ENCODE measurements at places on chromosomes 6 and 20.

DNA sequence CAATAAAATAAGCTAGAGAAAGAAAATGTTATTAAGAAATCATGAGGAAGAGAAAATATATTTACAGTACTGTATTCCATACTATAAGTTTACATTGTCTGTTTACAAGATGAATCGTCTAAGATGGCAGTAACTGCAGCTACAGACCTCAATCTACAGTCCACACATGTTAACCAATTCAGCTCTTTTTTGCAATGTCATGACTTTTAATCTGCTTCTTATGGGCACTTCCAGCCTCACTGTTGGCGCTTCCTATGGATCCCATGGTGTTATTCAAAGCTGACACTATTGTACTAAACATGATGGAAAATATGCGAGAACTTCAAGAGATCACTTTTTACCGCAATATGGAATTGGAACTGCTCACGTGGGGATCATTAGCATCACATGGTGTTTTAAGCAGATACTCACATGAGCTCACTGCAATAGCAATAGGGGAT lies 451.5 kb upstream of the CITED2 start:
- DNase-seq, result no peak

GRCh38 chr20:49712996-49713752 lies 504 bp downstream of the B4GALT5 start:
- no peak for DNase-seq

DNA sequence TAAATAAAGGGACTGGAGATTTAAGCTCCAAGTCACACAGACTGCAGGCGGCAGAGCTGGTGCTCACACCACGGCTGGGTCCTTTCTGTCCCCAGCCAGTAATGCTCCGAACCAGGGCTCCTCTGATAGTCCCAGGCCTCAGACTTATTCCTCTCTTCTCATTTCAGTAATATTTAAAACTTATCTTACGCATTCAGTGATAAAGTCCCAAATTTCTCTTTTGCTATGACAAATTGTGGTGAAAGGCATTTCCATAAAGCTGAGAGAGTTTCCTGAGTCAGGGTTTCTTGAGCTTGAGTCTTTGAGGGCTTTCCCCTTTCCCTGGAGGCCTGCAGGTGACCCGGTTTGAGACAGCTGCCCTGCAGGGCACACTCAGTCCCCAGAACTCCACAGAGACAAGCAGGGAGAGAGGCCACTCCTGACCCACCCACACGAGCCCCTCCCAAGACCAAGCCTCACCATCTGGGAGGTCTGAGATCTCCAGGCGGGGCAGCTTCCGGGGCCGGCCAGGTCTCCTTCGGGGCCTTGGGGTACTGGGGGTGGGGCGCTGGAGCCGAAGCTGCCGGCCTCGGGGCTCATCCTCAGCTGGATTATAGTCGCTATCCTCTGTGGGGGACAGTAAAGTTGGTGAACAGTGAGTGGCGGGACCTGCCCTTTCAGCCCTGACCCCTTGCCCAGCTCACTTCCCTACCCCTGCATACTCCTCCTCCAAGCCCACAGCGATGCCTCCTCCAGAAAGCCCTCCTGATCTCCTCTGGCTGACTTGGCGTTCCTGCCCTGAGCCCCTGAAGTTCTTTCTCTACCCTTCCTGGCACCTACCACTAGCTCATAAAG lies 6.6 kb downstream of the ZNF335 start:
- DNase-seq, result no peak

DNA sequence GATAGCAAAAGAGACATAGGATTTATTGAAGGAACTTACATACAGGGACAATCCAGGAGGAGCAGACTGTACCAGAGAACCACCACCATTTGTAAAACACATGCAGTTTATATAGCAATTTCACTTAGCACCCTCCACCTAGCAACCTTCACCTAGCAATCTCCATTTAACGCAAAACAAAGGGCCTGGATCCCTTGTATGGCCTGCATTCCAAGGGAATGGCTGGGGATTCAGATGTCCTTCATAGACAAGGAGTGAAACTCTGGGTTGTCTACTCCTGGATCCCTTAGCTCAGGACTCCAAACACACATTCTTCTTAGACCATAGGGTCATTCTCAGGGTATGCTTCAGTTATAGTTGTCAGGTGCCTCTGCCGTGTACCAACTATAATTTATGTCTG lies 1324.9 kb downstream of the HACE1 start:
- no peak for DNase-seq

- no peak for DNase-seq
These were observed 64.3 kb upstream of the MLN start for GRCh38 chr6:33868141-33868540.

GRCh38 chr20:62761759-62762131 lies 34.5 kb upstream of the MRGBP start:
- DNase-seq, result no peak

DNA sequence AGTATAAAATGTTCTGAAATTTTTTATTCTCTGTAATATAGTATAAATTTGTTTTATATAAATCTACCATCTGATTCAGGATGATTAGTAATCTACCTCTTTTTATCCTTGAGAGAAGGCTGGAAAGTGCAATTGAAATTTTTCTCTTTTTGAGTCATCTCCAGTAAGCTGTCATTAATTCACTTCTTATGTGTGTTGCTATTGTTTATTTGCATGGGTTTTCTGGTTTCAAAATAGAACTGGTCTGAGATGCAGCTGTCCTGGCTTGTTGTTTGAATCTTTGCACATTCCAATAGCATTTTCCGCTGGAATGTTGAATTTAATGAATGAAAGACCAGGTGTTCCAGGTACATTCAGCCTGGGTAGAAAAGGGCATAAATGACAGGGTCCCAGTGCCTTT lies 24.3 kb upstream of the TAB2 start:
- no peak for DNase-seq

DNA sequence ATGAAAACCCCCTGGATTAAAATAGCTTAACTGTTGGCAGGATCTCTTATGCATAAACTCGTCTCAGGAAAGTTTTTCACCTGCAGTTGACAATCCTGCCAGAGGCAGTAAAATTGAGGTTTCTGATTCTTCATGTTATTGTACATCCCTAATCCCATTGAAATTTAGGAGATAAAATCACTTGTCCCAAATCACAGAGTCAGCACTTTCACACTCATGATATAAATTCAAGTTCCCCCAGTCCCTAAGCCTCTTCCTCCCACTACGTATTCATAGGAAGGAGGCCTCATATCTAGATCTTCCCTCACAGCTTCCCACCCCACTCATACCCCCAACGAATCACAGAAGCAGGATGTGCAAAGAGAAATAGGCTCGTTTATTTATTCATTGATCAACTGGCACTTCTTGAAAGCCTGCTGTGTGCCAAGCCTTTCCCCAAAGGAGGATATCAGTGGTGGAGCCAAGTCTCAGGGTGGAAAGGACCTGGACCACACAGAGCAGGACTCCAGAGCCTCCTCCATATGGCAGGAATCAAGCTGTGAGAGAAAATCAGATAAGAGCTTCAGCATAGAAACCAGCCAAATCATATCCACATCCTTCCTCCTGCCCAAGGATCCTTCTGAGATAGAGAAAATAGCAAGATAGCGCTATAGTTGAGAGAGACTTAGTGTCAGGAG lies 2.3 kb downstream of the SLPI start:
- DNase-seq, result no peak

- no peak for DNase-seq
These were observed 91.7 kb upstream of the IYD start for GRCh38 chr6:150276937-150277742.

- DNase-seq, result no peak
These were observed 20.9 kb upstream of the KCNK16 start for GRCh38 chr6:39343396-39343870.

GRCh38 chr20:36272547-36273220 lies 33.5 kb upstream of the DLGAP4 start:
- no peak for DNase-seq

GRCh38 chr6:21869085-21869771 lies 275.7 kb downstream of the SOX4 start:
- DNase-seq, result no peak

- DNase-seq, result peak; percentile 90
These were observed 176.6 kb upstream of the POU3F2 start for GRCh38 chr6:98657764-98658163.

DNA sequence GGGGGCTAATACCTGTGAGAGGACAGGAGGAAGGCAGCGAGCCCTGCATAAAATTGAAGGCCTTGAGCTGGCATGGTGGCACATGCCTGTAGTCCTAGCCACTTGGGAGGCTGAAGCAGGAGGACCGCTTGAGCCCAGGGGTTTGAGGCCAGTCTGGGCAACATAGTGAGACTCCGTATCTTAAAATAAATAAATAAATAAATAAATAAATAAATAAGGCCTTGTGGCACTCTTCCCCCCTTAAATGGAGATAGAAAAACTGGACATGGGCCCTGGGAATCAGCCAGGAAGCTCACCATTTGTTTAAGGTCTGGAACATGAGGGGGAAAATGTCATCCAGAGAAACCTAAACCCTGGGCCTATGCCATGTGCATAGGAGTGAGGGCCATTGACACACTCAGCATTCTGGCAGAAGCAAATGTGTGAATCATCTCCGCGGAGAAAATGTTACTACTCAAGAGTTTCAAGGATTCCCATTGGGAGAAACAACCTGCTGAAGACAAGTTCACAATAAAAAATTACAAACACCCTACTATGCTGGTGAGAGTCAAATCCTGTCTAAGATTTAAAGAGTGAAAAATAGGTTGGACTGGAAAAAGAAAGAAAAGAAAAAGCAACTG lies 51.9 kb upstream of the UBR2 start:
- no peak for DNase-seq

DNA sequence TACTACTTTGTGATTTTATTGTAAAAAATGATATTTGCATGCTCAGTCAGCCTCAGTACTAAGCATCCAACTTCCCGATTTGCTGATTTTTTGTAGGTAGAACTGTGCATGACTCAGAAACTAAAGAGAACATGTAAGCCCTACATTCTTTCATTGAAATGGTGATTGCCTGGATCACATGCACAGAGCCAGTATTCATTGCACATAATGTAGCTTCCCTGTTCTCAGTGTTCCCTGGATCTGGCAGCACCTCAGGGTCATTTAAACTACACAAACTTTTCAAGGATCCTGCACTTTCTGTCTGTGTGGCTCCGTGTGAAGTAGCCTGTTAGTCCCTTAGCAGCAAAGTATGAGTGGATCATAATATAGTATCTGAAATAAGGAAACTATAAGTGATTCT lies 422.9 kb upstream of the AGPAT4 start:
- DNase-seq, result no peak

GRCh38 chr6:156780102-156780641 lies 3.0 kb downstream of the ARID1B start:
- peak; percentile 91 for DNase-seq

GRCh38 chr20:57317789-57318371 lies 11.7 kb upstream of the SPO11 start:
- no peak for DNase-seq

GRCh38 chr6:71599359-71599758 lies 287.0 kb upstream of the RIMS1 start:
- DNase-seq, result no peak

DNA sequence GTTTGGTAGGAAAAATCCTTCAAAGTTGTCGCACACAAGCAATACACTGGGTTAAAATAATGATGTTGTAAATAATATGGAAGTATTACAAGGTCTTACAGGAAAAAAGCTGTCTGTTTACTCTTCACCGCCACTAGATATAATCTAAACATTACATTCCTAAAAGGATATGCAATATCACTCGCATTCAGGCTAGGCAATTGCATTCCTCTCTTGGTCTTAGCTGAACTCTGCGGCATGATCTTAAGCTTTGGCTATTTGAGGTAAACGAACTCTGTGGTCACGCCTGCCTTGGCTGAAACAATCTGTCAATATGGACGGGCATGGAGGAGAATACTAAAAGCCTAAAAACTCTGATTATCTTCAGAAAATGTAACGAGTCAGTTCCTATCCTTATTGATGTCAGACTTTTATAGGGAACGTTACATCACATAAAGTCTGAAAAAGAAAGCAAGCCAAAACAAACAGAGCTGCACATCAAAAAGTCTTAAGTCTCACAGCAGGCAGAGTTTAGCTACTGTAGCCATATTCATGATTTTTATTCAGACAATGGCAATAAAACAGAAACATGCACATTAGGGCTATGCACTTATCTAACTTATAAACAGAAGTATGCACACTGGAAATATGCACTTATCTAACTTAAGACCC lies 30.8 kb upstream of the FILIP1 start:
- DNase-seq, result no peak

DNA sequence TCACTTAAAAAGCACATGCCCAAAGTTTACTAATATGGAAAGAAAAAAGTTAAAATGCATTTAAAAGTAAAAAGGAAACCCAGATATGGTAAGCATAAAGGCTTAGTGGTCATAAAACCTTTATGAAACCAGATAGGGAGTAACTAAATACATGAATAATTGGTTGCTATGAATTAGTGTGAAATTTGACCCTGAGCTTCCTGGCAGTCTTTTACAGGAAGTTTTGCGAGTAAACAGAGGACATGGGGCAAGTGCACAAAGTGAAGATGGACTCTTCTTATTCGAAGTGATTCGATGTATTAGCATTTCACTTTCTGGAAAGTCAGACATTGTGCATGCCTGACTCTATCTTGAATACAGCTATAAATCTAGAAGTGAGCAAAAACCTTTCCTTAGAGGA lies 90.9 kb upstream of the MLIP start:
- no peak for DNase-seq

DNA sequence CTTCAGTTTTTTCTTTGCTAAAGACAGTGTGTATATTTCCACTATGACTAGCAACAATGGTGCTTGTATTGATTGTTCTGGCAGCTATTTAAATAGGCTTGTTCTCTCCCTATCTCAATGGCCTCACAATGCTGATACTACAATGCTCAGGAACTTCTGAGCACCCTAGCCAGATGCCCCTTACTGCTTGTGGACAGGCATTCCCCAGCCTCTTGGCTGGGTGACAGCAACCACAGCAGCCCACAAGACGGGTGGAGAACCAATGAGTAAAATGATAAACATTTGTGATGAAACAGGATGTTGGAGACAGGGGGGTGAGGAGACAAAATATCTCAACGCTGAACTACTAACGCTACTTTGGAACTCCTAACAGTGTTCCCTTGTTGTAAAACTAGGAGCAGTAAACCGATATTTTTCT lies 42.3 kb downstream of the HIVEP2 start:
- no peak for DNase-seq

DNA sequence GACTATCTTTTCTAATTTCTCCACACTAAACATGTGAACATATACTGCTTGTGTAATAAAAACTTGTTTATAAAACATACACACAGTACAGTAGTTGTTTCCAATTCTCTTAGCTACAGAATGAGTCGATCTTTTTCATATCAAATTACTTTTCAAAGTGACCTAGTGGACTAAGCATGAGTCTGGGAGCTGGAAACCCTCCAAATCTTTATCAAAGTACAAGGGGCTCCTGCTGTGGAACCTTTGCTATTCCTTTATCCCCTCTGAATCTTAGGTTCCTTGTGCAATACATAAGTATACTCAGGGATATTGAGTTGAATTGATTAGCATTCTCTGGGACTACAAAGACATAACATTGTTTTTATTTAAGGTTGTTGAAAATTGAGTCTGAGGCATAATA lies 48.7 kb upstream of the TAB2 start:
- DNase-seq, result no peak

- no peak for DNase-seq
These were observed 167.4 kb downstream of the CDC5L start for GRCh38 chr6:44554861-44555260.

All from SK-N-MC (cell line).